MCF 10A (cell line): ENCODE measurements at places on chromosomes 16 and 17. TPM values are rescaled to one million over a fixed set of nuclear protein-coding genes. Genes with fewer than 3 reads are reported as not detected.

GRCh38 chr16:9055661-9056060 is 35.8 kb upstream of the HAPSTR1 start:
- no peak for DNase-seq

GRCh38 chr16:3121851-3122467 is 9.6 kb downstream of the ZNF205 start:
- no peak for DNase-seq

GRCh38 chr16:66475232-66475631 is 48.1 kb downstream of the BEAN1 start:
- no peak for DNase-seq

DNA sequence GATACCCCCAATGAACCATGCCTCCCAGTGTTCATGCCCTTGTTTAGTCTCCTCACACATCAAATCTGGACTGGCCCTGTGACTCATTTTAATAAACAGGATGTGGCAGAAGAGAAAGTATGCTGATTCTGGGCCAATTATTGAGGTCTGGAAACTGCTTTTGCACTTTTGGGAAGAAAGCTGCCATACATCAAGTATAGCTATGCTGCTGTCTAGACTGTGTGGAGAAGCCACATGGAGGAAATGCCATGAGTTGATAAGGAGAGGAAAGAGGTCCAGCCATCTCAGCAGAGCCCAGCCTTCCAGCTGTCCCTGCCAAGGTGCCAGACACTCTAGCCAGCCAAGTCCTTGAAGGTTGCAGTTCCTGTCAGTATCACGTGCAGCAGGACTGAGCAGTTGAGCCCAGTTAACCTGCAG is 16.7 kb downstream of the RPRML start:
- peak; percentile 35 for DNase-seq

- no peak for DNase-seq
Measured at GRCh38 chr16:66996983-66997358, 8.6 kb downstream of the CES4A start.

DNA sequence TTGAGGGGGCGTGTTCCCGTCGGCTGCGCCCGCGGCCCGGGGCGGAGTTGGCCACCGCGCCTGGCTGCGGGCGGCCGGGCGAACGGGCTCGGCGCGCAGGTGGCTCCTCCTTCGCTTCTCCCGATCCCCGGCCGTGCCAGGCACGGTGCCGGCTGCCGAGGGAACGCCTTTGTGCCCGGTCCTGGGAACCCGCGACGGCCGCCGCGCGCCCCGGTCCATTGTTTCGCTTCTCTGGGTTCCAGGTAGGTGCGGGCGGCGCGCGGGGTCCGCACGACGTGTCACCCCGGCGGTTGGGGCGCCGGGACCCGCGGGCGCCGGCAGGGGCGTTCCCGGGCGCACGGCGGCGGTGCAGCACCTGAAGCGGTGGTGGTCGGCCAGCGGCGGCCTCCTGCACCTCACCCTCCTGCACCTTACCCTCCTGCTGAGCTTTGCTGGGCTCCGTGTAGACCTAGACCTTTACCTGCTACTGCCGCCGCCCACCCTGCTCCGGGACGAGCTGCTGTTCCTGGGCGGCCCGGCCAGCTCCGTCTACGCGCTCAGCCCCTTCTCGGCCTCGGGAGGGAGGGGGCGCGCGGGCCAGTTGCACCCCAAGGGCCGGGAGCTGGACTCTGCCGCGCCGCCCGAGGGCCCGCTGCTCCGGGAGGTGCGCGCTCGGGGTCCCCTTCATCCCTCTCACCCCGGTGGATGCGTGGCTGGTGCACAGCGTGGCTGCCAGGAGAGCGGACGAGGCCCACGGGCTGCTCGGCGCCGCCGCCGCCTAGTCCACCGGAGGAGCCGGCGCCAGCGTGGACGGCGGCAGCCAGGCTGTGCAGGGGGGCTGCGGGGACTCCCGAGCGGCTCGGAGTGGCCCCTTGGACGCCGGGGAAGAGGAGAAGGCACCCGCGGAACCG is 99.9 kb downstream of the EFCAB13 start:
- no peak for DNase-seq

- no peak for DNase-seq
Measured at GRCh38 chr17:48490451-48490892, 40.3 kb downstream of the HOXB1 start.

GRCh38 chr16:29649588-29650494 is 13.2 kb upstream of the SPN start:
- DNase-seq: no peak

The ZNF213 gene
- 19.7 and 20.7 TPM in 2 replicates for total RNA-seq

The TMEM235 gene
- total RNA-seq: not detected in 2 replicates
